ENCODE measurements at places on chromosomes 12 and 14.

GRCh38 chr12:52744493-52745156, 32.5 kb downstream of the KRT76 start:
- no peak for DNase-seq

DNA sequence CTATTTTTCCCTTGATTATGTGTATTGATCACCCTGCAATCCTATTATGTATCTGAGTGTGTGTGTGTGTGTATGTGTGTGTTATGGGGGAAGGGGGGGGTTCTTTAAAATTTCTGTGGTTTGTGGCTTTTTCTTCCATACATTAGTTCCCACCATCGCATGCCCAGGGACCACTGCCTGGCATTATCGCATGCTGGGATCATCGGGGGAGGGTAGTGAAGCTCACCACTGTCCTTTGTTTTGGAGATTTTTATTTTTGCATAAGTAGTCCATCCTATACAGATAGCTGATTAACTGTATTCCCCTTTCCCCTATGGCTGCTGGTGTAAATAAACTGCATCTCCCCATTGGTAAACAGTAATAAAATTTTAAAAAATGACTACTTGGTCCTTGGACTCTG, 3.4 kb downstream of the ATXN7L3B start:
- DNase-seq, result no peak

- no peak for DNase-seq
These were observed 68.2 kb downstream of the PLEKHG7 start for GRCh38 chr12:92771001-92771400.

DNA sequence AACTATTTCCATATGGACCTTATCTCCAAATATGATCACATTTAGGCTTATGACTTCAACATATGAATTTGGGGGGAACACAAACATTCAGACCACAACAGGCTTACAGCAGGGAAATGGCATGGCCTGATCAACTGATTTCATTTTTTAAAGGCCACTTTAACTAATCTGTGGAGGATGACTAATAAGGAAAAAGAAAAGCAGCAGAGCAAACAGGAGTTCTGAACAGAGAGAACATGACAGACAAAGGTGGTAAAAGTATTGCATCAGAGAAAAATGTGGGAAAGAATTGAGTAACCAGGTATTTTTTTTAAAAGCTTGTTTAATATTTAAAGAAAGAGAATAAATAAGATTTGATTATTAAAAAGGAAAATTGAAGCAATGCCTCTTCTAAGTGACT, 366.1 kb upstream of the TMPO start:
- DNase-seq, result no peak

GRCh38 chr14:33758547-33758946, 192.3 kb downstream of the EGLN3 start:
- no peak for DNase-seq

DNA sequence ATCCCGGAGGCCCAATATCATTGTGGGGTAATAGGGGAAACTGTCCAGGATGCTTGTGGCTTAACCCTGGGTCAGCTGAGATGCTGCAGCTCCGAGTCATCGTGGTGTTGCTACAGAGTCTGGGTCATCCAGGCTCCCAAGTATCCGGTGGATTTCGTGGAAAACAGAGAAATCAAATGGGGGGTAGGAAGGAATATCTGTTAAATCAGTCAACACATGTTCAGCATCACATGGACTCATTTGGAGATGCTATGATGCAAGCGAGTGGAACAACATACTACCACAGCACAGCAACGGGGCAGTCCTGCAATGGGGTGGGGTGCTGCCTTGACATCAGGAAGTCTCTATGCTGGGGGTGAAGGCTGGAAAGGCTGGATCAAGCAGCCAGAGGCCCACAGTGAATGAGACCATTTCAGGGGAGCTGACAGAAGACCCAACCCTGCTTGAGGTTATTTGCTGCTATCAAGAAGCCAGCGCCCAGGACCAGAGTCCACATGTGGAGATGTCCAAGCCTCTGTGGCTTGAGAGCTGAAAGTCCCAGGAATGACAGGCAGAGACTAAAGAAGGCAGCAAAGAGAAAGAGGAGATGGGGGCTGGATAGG, 22.9 kb downstream of the VDR start:
- no peak for DNase-seq

GRCh38 chr12:9702255-9702654, 30.6 kb downstream of the CLECL1 start:
- no peak for DNase-seq

DNA sequence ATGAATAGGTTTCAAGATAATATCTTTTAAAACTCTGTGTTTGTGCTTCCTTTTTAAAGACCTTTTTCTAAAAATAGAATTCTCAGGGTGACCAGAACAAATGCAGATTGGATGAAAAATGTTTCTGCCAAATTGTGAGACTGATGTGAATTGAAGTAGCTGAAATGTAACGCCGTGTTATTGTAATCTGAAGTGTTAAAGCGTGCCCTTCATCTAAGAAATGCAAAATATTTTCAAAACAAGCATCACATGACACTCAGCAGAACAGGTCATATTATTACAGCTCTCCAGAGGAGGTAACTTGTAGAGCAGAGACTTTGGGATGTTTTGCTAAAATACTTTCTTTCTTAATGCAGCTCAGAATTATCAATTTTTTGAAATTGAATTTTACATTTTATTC, 90.0 kb upstream of the PLEKHA5 start:
- DNase-seq, result no peak

DNA sequence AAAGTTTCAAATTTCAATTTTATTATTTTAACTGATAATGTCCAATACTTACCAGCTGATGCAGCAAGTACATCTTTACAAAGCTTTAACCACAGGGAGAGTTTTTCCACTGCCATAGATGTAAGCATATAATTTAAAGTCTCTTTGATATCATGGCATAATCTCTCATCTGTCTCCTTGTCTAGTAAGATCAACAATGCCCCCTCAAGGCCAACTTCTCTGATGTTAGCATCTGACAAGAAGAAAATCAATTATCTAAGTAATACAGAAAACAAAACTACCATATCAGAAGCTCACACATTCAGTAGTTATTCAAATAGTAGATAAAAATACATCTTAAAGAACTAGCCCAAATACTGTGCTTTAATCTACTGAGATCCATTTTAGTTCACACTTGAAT, 94.2 kb downstream of the HEATR5A start:
- DNase-seq, result no peak

- DNase-seq, result no peak
These were observed 178.4 kb upstream of the PARP11 start for GRCh38 chr12:4051596-4051995.

DNA sequence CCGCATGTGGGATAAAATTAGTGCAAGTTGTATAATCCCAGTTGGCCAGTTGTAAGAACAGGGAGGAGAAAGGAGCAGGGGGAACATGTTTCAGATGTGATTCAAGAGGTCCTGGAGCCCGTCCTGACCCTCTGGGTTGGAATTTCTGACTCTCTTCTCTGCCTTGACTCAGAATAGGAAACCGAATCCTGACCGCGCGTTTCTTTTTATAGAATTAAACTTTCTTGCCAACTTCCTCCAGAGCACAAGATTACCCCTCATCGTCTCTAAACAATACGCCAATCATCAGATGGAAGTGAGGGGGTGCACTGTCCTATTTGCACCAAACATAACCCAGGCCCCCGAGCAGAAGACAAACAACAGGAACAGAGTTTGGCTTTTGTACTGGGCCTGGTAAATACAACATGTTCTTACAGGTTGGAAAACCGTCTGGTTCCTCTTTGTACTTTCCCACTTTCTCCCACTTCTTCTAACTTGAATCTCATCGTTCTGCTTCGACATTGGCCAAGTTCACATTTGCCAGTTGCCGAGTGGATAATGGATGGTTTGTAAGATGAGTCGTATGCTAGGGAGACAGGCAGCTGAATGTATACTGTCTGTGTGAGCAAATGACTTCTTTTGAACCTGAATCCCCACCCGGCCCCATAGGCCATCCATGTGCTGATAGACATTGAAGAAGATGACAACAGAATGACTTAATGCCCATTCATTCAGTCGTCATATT, 42.6 kb upstream of the MED13L start:
- DNase-seq, result no peak

- DNase-seq, result no peak
These were observed 404.7 kb upstream of the SEL1L start for GRCh38 chr14:81938341-81938740.

- no peak for DNase-seq
These were observed 117.4 kb downstream of the KTN1 start for GRCh38 chr14:55697414-55697861.

DNA sequence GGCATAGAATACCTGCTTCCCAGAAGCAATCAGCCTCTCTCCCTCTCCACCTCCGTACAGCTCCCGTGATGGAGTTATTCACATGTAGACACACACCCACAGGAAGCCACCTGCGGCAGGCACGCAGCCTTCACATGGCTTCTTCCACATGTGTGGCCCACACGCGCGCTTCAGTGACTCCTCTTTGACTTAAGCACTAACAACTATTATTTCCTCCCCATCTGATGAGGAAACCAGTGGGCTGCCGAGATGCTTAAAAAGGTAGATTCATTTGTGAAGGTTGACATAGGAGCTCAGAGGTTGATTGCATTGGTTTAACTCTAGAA, 69.3 kb downstream of the PRMT8 start:
- DNase-seq, result no peak

- no peak for DNase-seq
These were observed 648 bp downstream of the SNX6 start for GRCh38 chr14:34629344-34629656.

DNA sequence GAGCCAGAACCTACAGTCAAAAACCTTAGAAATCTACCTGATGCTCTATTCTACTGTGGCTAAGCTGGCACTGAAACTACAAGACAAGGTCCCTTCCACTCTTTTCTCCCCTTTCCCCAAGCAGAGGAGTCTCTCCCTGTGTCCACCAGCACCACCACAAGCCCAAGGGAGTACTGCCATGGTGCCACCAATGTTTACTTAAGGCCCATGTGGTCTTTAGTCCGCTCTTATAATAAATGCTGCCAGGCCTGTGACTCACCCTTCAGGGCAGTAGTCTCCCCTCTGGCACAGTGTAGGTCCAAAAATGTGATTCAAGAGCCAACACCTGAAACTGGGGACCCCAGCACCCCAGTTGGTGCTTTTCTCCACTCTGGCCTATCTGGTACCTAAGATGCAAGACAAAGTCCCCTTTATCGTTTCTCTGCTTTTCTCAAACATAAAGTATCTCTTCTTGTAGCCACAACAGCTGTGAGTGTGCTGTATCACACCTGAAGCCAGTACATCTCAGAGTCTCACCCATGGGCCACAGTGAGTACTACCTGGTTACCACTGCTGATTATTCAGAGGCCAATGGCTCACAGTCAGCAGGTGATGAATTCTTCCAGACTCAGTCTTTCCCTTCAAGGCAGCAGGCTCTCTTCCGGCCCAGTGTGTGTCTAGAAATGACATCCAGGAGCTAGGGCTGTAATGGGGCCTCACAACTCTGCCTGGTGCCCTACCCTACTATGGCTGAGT, 29.3 kb downstream of the SLC38A2 start:
- DNase-seq, result no peak

- DNase-seq, result no peak
These were observed 1.8 kb upstream of the TBK1 start for GRCh38 chr12:64450057-64450640.

DNA sequence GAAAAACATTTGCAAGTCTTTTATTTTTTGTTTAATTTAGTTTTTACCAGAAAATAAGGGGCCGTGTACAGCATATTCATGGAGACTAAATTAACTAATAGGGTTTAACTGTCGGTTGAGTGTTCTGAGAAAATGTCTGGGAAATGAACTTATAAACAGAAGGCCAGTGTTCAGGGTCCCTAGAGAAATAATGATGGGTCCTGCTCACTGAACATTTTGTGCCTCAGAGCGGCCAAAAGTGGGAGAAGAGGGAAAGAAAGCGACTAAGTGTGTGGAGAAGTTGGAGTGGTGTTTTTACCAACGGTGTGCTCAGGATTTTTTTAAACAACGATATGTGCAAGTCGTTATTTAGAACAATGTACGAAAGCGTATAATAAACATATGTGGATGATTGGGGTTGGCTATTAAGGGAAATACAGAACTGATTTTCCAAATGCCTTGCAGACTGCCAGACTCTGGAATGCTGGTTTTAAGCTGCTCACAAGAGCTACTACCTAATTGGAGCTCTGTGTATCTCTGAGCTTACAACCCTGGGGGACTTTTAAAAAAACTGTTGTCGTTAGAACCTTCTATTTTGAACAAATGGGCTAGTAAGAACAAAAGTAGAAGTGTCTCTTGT, 166.7 kb downstream of the SLC38A4 start:
- DNase-seq, result no peak

- no peak for DNase-seq
These were observed 1.3 kb upstream of the PTGDR start for GRCh38 chr14:52266179-52266578.

DNA sequence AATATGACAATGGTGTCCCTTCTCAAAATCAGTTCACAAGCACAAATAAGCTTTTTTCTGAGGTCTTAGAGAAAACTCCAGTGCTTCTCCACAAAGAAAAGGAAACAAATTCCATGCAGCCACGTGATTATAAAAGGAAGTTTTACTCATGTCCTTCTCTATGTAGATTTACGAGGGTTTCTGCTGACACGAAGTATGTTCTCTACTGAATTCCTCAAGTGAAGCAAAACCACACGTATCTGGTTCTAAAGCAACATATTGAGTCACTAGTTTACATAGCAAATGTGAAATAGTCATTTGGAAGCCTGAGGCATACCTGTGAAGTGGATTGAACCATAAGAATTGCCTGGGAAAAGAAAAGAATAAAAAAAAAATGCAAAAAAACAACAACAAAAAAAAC, 31.9 kb downstream of the BMP4 start:
- no peak for DNase-seq

DNA sequence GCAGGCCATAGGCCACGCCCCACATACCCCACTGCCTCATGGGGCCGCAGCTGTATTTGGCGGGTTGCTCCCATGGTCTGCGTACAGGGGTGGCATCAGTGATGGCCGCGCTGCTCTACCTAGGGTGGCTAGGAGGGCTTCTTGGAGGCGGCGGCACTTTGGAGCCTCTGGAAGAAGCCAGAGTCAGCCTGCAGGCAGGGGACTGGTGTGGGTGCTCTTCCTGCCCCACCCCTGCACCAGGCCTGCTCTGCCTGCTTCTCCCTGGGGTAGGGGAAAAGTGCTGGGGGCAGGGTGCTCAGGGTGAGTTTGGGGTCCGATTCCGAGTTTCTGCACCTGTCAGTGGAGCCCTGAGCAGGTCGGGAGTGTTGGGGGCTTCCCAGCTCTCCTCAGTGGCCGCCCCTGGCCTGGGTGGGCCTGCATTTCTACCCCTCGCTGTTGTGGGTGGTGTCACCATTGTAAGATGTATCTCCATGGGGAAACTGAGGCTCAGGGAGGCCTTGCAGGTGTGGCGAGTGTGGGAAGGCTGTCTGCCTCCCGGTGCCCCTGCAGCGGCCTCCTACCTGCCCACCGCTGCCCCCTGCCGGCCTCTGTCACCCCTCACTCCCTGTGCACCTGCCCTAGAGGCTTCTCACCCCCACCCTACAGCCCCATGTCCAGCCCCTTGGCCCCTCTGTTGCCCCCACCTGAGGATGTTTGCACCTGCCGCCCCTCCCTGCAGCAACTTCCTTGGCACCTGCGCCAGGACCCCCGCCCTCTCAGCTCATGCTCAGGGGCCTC, 5.5 kb downstream of the CEP170B start:
- no peak for DNase-seq

- peak; percentile 19 for DNase-seq
These were observed 1.4 kb downstream of the FIGNL2 start for GRCh38 chr12:51846911-51847642.

- DNase-seq, result peak; percentile 13
These were observed 503 bp downstream of the FBXO21 start for GRCh38 chr12:117189725-117190209.

Measured in activated T-helper 1 cell treated with anti-CD3 and anti-CD28 coated beads, Interleukin-2, amount 50 U/mL, for 16 hours (primary cell).